ENCODE measurements at places on chromosomes 3 and 15. TPM values are rescaled to one million over a fixed set of nuclear protein-coding genes. Genes with fewer than 3 reads are reported as not detected.

The ABHD17C gene
- 5.0 TPM for polyA plus RNA-seq

The MEGF11 gene
- polyA plus RNA-seq, result 0.28 TPM

The CCK gene
- 5.9 TPM for polyA plus RNA-seq

The TMEM40 gene
- polyA plus RNA-seq, result 30.9 TPM

The NFKBIZ gene
- 2.4 TPM for polyA plus RNA-seq

The VPS18 gene
- 9.3 TPM for polyA plus RNA-seq

The ANKRD34C gene
- not detected for polyA plus RNA-seq
